Activated naive CD8-positive, alpha-beta T cell treated with anti-CD3 and anti-CD28 coated beads, Interleukin-2, amount 50 U/mL, for 24 hours (primary cell): ENCODE measurements at places on chromosomes 6 and 20.

- DNase-seq: no peak
Measured at GRCh38 chr6:158150701-158151100, 17.4 kb downstream of the SERAC1 start.

GRCh38 chr20:11445891-11446290, 471.8 kb upstream of the BTBD3 start:
- no peak for DNase-seq

- no peak for DNase-seq
Measured at GRCh38 chr6:8707956-8708772, 272.8 kb upstream of the SLC35B3 start.

DNA sequence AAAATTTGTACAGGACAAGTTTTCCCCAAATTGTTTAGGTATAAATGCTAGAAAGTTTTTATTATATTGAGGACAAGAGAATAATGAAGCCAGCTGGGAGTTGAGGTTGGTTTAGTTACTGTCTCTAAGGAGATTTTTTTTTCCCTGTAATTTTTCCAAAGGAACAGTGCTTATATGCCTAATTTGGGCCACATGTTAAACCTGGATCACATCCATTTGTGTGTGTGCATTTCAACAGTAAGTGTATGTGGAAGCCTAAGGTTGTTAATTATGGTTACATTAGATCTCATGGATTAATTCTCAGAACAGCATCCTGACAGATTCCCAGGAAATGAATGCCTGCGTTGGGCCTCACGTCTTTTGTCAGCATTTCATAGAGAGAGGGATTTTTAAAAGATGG, 4.5 kb downstream of the IGF2R start:
- DNase-seq: no peak

DNA sequence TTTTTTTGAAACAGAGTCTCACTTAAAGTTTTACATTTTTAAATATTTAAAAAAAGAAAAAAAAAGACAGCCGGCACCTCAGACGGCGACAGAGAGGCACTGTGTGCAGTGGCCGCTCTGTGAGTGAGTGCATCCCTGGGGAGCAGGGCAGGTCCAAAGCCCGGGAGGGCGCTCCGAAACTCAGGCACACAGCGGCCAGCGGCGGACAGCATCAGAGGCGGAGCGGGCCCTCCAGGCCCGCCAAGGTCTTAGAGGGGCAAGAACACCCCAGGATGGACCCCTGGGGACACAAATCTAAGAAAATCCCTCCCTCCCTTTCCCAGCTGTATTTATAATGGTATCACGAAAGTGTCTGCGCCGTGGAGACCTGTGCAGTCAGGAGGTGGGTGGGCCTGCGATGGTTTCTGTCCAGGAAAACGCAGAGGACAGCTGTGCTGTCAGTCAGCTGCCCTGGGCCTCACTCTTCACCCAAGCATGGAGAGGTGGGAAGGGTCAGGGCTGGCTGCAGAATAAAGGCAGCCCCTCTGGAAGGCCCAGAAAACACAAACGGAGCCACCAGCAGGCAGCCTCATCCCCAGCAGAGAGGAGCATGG, 43.8 kb downstream of the TAF4 start:
- no peak for DNase-seq
